Calu3 (cell line): ENCODE measurements at places on chromosomes 6 and 20.

DNA sequence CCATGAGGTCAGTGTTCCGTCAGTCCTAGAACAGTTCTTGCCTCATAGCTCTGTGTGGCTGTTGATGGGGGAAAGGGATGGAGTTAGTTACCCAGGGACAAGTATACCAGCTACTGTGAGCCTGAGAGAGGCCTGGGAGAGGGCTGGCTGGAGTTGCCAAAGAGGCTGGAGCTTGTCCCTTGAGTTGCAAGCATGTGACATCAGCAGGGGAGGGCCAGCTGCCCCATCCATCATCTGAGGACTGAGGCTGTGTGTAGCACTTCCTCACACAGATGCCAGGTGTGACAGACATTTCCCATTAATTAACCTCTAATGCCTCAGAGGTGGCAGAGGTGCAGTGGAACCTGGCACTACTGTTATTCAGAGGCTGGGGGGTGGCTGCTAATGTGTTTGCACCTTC, 131.6 kb downstream of the PHACTR3 start:
- DNase-seq, result no peak

DNA sequence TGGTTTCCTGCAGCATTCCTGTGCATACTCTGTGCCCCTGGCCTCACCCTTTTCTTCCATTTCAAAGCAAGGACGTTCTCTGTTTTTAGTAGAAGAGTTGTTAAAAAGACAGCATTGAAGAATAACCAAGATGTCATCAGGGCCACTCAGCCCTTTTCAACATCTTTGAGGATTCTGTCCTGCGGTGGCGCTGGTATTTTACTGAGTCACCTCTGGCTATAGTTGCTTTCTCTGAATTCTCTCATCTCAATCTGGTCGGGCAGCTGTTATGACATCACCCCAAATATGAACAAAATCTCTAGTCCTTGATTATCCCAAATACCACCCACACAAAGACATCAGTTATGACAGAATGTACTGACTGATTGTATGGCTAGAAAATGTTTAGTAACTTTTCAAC, 204.2 kb downstream of the GRIK2 start:
- no peak for DNase-seq

- no peak for DNase-seq
Measured at GRCh38 chr6:167676666-167677421, 149.9 kb upstream of the AFDN start.

- no peak for DNase-seq
Measured at GRCh38 chr20:1879369-1879768, 15.8 kb upstream of the SIRPA start.

GRCh38 chr6:25555188-25555587, 96.8 kb upstream of the SCGN start:
- no peak for DNase-seq

- peak; percentile 34 for DNase-seq
Measured at GRCh38 chr6:21900730-21901129, 307.2 kb downstream of the SOX4 start.
